IMR-90 (cell line): ENCODE measurements at places on chromosomes 2 and 18. TPM values are rescaled to one million over a fixed set of nuclear protein-coding genes. Genes with fewer than 3 reads are reported as not detected.

- no peak for DNase-seq
These were observed 628.6 kb upstream of the ID2 start for GRCh38 chr2:8053216-8053615.

- no peak for DNase-seq
These were observed 41.8 kb downstream of the LDLRAD4 start for GRCh38 chr18:13260197-13260934.

- no peak for DNase-seq
These were observed 37.7 kb downstream of the STON1 start for GRCh38 chr2:48567671-48568070.

- DNase-seq: no peak
These were observed 19.3 kb downstream of the RBMS1 start for GRCh38 chr2:160474319-160474645.

- no peak for DNase-seq
These were observed 7.8 kb downstream of the CDK15 start for GRCh38 chr2:201813996-201814760.

Gene GPC1
- 16.0 and 18.6 TPM in 2 replicates for total RNA-seq

DNA sequence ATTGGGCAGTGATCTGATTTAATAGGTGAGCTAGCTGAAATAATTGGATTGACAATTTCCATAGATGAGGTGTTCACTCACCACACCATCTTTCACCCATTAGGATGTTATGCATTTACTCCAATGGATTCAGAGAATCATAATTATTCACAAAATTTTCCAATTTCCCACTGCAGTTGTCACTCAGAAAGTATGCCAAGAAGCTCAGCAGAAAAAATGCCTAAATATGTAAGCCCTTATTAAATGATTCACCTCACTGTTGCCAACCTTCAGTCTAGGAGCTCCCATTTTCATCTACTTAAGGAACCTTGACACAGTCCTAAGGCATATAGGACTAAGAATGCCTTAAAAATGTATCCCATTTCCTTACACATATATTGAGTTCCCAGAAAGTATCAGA lies 94.3 kb downstream of the MBD2 start:
- peak; percentile 10 for DNase-seq

- no peak for DNase-seq
These were observed 76.4 kb downstream of the SH3RF3 start for GRCh38 chr2:109205447-109205846.

DNA sequence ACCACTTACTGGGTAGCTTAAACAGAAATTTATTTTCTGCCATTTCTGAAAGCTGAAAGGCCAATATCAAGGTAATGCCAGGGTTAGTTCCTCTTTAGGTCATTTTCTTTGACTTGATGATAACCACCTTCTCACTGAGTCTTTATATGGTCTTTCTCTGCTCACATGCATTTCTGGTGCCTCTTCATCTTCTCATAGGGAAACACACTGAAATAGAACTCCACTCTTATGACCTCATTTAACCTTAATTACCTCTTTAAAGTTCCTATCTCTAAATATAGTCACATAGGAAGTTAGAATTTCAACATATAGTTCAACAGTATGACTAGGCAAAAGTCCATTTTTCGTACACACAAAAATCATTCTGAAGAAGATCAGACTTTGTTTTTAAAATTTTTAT lies 616.8 kb upstream of the VRK2 start:
- DNase-seq: no peak

Gene ITGA4
- total RNA-seq: 13.6 and 20.6 TPM in 2 replicates

- no peak for DNase-seq
These were observed 143.9 kb upstream of the SLC39A10 start for GRCh38 chr2:195513119-195513518.

DNA sequence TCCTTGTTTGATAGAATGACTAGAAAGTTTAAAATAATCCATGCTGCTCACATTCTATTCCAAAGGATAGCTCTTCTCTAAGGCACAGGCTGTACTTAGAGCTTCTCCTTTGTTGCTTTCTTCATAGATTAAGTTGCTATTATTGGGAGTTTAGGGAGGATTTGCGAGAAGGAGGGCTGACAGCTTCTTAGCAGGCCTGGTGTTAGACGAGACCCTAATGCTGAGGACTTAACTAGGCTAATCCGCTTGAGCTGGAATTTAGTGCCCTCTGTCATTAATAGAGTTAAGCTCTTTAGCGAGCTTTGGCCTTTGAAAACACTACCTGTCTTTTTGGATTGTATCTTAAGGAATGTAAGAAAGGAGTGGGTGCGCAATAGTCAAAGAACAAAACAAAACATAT lies 81.3 kb downstream of the MOGAT1 start:
- no peak for DNase-seq

Gene GKN2
- not detected in 2 replicates for total RNA-seq

Gene ZSCAN30
- total RNA-seq: 16.9 and 17.7 TPM in 2 replicates

DNA sequence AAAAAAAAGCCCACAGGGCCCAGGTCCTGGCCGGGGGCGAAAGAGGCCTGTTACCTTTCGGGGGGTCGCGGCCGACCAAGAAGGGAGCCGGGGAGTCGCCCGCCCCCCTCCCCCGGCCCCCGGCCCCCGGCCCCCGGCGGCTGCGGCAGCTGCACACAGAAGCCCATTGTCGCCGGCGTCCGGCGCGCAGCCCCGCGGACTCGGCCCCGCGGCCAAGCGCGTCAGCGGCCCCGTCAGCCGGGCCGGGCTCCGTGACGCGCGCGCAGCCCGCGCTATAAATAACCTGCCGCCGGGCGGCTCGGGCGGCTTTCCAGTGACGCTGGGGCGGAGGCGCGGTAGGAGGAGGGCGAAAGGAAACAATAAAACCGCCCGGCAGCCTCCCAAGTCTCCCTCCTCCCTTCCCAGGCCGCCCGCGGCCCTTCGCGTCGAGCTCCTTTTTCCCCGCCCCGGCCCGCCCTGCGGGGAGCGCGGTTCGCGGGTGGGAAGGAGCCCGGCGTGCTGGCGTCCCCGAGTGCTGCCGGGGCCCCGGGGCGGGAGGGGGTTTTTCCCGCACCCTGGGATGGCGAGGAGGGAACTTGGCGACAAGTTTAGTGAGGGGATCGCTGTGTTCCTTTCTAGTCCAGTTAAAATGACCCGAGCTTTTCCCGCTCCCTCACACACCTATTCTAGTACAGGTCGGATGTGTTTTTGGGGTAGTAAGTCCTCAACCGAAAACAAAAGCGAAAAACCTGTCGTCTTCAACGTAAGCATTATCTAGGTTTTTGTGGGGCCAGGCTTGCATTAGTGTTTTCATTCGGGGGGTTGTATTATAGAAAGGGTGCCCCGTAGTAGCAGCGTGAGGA lies 10.0 kb upstream of the NR4A2 start:
- peak; percentile 93 for DNase-seq

DNA sequence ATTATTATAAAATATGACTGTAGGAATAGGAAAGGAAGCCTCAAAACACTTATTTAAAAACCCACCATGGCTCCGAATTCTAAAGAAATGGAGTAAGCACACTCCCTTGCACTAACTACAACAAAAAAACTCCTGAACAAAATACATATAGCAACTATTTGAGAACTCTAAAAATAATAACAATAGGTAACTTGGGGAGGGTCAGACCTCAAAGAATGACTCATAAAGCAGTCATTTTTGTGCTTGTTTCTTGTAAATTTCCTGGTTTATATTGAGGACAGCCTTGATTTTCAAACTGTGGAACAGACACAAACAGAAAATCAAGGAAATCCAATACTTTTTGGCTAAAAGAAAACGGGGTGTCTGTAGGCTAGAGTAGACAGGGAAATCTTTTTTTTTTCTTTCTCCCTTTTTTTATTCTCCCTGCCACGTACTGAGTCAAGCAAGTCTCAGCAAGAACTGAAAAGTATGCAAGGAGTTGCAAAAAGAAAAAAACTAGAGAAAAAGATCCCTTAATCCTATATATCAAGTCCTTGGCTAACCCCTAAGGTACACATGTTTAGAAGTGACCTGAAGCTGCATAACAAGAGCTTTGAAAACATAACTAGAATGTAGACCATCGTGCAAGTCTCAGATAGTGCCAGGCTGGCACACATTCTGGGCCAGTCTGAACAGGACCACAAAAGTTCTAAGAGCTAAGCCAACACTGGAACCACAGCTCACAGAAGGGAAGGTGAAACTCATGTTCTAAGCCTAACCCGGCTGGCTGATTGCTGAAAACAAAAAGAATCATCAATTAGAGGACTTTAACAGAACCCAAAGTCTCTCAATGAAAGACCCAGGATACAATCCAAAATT lies 403.1 kb upstream of the LYPD1 start:
- DNase-seq: no peak

DNA sequence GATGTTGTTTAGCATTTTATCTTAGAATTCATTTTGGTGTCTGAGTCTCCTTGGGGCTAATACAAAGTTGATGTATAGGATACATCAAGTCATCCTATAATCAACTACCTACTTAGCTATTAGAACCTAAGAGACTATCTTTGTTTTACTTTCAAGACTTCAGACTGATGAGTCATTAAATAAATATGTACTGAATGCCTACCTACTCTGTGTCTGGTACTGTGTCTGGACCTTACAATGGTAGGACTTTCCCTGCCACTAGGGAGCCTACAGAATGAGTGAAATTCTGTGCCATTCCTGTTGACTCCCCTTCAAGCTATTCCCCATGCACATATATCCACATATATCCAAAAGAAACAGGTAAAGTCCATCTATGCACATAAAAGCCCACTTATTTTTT lies 114.5 kb downstream of the ERBB4 start:
- DNase-seq: no peak

DNA sequence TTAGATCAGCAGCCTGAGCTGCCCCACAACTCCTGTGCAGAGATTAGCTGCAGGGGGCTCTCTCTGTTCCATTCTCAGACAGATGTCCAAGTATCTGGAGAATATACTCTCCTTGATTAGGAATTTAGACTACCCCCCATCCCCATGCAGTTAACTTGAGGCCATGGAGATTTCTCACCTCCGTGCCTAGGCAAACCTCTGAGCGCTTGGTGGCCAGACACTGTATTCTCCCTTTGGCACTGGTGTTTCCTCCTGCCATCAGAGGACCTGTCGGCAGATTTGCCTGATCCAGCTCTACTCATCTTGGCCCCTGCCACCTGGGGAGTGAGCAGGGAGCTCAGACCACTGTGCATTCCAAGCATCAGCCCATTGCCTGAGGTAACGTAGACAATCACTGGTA lies 48.3 kb downstream of the ZNF804A start:
- no peak for DNase-seq

Gene ST8SIA5
- not detected in 2 replicates for total RNA-seq

Gene GPR55
- not detected in 2 replicates for total RNA-seq

Gene OR6B2
- not detected in 2 replicates for total RNA-seq

GRCh38 chr2:133812826-133813617 lies 244.8 kb upstream of the NCKAP5 start:
- DNase-seq: peak; percentile 64

DNA sequence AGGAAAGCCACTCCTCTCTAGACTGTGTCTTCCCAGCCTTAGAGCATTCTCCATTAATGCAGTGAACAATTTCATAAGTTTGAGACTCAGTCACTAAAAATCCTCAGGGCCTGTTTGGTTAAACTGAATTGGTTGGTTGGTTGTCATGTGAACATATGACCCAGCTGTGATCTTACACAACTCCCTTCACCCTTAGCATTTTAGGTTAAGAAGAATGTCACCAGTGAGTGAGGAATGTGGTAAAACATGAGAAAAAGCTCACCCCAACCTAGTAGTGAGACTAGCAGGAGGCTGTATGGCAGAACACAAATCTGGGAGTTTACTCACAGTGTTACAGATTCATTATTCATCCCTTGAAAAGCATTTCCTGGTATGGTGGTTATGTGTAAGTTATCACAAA lies 32.4 kb downstream of the LHCGR start:
- peak; percentile 94 for DNase-seq

DNA sequence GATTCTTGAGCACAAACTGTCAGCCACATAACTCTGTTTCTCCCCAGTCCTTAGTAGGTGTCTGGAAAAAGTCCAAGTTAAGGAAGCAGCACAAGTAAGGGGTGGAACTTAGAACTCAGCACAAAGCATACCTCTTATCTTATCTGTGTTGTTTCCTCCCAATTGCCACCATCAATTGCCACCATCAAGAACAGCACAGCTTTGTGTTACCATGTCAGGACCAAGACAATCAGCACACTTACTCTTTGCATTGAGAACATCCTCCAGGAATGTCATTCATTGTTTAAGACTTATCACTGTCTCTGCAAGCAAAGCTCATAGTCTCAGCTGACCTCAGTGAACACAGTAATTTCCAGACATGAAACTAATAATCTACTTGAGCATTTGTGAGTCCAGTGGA lies 212.7 kb upstream of the FSHR start:
- no peak for DNase-seq

GRCh38 chr2:149027590-149028250 lies 10.8 kb upstream of the LYPD6B start:
- no peak for DNase-seq

Gene SERPINB11
- total RNA-seq: 0.18 TPM in 1 of 2 replicates, not detected in the other

GRCh38 chr2:169571571-169571970 lies 2.1 kb downstream of the FASTKD1 start:
- no peak for DNase-seq

DNA sequence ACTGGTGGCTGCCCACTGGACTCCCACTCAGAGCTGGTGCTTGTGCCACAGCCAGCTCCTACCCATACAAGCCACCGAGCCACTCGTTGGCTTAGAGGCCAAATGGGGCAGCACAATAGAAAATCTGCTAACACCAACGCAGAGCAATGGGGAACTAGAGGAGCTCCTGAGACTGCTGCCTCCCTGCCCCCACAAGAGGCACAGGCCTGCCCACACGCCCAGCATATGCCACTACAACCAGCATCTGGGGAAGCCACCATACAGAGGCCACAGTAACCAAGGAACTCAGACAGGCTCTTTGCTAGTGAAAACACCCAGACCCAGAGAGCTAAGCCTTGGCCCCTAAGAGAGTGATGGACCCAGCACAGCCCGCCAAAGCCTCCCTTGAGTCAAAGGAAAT lies 231.2 kb upstream of the RAB6C start:
- DNase-seq: no peak

Gene ASB18
- not detected in 2 replicates for total RNA-seq

GRCh38 chr2:71721362-71721665 lies 268.0 kb downstream of the DYSF start:
- no peak for DNase-seq

GRCh38 chr2:157509744-157510143 lies 65.9 kb upstream of the CYTIP start:
- no peak for DNase-seq

- no peak for DNase-seq
These were observed 1.1 kb upstream of the GPR55 start for GRCh38 chr2:230925879-230926765.

GRCh38 chr18:72965616-72966015 lies 97.8 kb upstream of the NETO1 start:
- DNase-seq: no peak

GRCh38 chr2:26033270-26033817 lies 540 bp upstream of the RAB10 start:
- peak; percentile 71 for DNase-seq

Gene MAP3K20
- total RNA-seq: 84.4 and 93.0 TPM in 2 replicates

Gene THSD7B
- total RNA-seq: not detected in 2 replicates

Gene RAD51AP2
- total RNA-seq: not detected in 2 replicates
